ENCODE measurements at places on chromosomes 7 and 10.

- DNase-seq: peak; percentile 42
Measured at GRCh38 chr7:69780379-69780778, 182.1 kb downstream of the AUTS2 start.

GRCh38 chr7:66920256-66920655 is 769 bp upstream of the TMEM248 start:
- no peak for DNase-seq

DNA sequence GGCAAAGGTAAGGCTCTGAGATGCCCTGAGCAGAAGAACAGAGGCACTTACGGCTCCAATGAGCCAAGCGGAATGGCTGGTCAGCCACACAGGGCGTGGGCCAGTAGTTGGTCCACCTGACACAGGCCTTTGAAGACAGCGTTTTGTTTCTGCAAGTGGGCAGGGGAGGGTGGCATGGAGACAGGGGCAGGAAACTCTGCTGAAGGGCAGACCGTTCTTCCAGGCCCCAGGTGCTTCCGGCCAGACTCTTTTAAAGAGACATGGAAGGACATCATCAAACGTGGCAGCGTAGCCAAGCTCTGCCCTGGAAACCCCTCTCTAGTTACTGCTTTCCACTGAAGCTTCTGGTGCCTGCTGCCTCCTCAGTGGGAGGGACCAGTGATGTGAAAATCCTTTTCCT is 77.5 kb upstream of the KMT2E start:
- no peak for DNase-seq

GRCh38 chr7:11212080-11212711 is 238.5 kb downstream of the PHF14 start:
- peak; percentile 43 for DNase-seq

DNA sequence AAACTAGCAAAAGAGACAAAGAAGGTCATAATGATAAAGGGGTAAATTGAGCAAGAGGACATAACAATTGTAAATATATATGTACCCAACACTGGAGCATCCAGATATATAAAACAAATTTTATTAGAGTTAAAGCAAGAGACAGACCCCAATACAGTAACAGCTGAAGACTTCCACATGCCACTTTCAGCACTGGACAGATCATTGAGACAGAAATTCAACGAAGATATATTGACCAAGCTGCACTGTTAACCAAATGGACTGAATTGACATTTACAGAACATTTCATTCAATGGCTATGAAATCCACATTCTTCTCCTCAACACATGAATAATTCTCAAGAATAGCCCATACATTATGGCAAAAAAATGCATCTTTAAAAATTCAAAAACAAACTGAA is 378.2 kb downstream of the PTPRN2 start:
- DNase-seq: no peak

Measured in NCI-H1436 treated with DMSO at 0.1 percent for 48 hours (cell line).